Testis (tissue), 5 donors: ENCODE measurements at places on chromosomes 6 and 20. TPM values are rescaled to one million over a fixed set of nuclear protein-coding genes. Genes with fewer than 3 reads are reported as not detected.

DNA sequence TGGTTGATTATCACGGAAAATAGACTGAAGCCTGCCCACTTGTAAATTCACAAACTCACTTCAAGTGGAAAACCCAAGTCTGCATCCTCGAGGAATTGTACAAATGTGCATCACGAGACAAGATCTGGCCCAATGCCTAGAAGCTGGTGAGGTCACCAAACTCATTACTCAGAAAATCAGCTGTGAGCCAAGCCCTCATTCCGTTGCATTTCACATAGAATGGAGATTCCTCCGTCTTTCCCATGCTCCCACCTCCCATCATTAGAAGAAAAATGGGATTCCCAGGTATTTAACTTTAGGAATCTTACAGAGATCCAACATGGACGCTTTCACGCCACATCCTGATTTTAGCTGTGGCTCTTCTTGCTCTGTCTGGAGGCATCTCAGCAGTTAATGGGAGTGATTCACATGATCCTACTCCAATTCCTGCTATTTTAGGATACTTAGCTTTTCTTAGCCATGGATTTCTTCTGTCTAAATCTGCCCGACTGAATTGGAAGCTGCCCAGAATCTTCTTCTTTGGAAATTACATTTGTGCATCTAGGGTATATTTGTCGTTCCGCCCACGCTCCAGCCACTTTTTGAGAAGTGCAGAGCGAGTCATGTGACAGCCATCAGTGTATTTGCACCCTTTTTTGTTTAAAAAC lies 68.7 kb upstream of the STMND1 start:
- DNase-seq, result peak; percentile 83

DNA sequence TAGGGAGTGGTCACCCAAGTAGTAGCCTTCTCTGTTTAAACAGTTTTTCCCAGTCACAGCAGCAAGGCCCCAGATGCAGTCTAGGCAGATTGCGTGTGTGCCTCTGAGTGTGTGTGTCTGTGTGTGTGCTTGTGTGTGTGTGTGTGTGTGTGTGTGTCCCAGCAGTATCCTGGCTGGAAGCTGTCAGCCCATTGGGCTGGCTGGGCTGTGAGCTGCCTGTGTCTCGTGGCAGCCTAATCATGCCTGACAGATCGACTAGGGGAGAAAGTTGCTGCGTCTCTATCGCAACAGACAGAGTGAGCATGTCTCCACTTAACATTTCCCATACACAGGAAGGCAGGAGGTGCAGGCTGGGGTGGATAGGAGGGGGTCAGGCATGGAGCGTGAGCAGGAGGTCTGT lies 42.9 kb upstream of the LRFN2 start:
- no peak for DNase-seq

DNA sequence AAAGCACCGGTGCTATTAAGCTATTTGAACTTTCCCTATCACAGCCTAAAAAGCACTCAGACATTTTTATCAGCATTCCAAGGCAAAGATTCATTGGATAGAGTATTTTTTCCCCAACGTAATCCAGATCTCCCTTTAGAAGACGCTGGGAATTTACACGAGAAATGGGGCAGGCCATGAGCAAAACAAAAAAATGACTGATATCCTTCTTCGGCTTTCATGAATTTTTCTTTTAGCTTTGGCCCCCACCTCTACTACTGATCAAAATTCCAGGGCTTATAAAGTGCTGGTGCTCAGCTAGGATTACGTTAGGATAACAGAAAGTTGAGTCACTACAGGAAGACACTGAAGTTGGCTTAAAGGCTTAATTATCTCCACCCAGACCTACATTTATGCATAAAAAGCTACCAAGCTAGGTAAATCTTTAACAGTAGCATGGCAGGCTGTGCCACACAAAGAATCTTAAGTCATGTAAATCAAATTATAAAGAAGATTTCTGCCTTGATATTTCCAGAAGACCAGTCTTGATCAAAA lies 418.5 kb upstream of the BTBD3 start:
- DNase-seq, result no peak

DNA sequence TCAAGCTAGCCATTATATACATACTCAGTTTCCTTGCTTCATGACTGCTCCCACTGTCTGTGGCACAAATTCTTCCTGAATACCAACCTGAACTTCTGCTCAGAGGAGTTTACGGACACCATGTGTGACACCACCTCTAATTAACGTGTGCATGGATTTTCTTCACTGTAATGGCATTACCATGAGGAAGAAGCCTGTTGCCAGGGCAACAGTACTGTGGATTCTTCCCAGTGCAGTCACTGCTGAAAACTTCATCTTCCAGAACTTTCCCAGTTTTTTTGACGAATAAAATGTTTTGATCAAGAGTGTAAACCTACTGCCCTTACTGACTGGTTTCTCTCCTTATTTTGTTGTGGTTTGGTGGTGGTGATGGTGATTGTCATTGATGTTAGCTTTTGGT lies 444.3 kb upstream of the NRSN1 start:
- DNase-seq, result no peak

DNA sequence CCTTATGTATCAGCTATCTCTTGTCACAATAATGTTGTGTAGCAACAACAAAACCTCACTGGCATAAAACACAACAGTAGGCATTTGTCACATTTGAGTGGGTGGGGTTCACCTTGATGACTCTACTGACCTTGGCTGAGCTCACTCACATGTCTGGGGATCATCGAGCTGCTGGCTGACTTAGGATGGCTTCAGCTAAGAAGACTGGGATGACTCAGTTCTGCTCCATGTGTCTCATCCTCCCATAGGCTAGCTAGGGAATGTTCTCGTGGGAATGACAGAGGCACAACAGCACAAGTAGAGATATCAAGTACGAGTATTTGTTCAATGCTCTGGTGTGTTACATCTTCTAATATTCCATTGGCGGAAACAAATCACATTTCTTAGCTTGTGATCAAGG lies 167.9 kb downstream of the PLCB1 start:
- no peak for DNase-seq

- DNase-seq, result no peak
Observed at GRCh38 chr6:20141931-20142330, 70.3 kb downstream of the MBOAT1 start.

The NOTCH4 gene
- 12.4 TPM for polyA plus RNA-seq

The NR2E1 gene
- polyA plus RNA-seq, result 0.30 TPM

The PRRT1 gene
- polyA plus RNA-seq, result 6.1 TPM
